Prostate gland (tissue), 2 donors: ENCODE measurements at places on chromosomes 1 and 21. TPM values are rescaled to one million over a fixed set of nuclear protein-coding genes. Genes with fewer than 3 reads are reported as not detected.

- no peak for DNase-seq
These were observed 63.7 kb downstream of the SLX9 start for GRCh38 chr21:45003331-45004058.

DNA sequence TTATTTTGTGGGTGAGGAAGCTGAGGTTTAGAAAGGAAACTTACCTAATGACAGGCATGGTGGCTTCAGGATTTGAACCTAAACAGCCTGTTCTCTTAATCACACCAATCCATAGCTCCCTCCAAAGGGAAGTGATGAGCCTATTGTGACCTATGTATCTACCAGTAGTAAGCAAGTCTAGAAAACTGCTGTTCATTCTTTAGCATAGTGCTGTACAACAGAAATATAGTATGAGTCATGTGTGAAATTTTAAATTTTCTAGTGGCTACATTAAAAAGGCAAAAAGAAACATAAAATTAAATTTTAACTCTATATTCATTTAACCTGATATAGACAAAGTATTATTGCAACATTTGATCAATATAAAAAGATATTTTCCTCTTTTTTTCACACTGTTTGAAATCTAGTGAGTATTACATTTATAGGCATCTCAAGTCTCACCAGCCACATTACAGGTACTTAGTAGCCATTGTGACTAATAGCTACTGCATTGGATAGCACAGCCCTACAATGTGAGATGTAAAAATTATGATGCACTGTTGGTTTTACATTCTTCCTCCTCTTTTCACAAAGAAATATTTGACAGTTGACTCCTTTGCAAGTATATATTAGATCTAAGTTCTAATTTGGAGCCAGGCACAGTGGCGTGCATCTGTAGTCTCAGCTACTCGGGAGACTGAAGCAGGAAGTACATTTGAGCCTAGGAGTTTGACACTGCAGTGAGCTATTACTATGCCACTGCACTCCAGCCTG is 16.6 kb downstream of the IPO9 start:
- DNase-seq = no peak

Gene CNIH3
- 7.2 TPM for total RNA-seq

DNA sequence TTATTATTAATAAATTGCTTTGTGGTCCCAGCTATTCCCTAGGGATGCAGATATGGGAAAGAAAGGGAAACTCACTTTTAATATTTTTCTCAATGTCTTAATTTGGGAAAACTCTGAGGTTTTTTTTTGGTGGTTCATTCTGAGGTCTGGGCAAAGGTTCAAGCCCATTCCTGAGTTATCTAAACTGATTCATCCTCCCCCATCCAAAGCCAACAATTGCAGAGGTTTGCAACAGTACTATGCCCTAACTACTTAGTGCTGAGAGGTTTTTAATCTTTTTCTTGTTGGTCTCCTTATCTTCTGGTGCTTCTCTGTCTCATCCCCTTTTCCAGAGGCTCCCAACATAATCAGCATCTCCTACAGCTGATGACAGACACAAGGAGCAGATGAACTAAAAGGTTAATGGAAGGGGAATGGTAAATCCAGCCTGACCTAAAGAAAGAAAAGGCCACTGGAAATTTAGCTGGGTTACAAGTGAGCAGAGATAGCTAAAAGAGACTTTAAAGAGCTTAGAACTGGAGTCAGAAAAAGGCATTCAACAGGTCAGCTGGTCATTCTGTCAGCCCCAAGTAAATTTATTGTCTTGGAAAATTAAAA is 390.4 kb downstream of the TGFB2 start:
- DNase-seq = no peak

Gene OPN3
- total RNA-seq = 12.3 TPM

Gene COL6A2
- 198 TPM for total RNA-seq

DNA sequence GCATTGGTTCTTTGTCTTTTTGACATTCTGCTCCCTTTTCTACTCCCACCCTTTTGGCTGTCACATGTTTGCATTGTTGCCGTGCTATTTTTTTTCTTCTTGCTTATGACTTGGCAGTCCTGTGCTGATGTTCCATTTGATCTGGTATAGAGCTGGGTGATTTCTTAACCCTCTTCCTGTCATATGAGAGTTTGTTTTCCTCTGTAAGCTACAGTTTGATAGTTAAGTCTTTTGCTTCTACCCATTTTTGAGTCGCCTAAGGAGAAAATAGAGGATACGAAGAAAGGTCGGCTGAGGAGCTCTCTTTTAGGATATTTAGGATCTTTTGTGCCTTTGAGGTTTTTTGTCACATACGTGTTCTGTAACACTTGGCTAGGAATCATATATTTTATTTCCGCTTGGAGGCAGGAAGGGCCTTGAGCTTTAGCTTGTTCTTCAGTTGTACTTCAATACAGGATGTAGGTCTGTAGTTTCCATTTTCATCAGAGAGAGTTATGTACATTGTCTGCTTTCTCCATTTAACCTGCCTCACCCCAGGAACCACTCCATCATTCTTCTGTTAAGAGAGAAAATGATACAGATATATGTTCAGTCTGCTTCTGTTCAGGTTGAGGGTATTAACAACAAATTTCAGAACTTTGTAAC is 150.7 kb downstream of the BACH1 start:
- DNase-seq = no peak

- DNase-seq = no peak
These were observed 172.6 kb downstream of the CHRM3 start for GRCh38 chr1:239558991-239559390.

- DNase-seq = no peak
These were observed 44.6 kb downstream of the MRPL39 start for GRCh38 chr21:25562660-25563059.

- DNase-seq = no peak
These were observed 285.6 kb upstream of the B3GALT2 start for GRCh38 chr1:193471981-193472380.

DNA sequence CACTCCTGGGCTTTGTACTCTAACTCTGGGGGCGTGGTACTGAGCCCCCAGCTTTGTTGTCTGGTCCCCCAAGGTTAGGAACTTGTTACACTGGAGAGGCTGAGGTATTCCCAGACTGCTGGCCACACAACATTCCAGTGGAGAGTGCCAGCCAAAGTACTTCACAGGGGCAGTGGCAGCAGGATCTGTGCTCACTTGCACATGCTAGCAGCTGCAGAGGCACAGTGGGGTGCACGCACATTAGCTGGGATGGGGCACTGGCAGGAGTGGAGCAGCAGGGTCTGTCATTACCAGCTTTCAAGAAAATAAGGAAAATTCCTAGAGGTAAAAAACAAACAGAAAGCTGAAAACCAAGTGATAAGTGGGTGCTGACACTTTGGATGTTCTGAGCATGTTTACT is 31.0 kb downstream of the ZNF691 start:
- DNase-seq = no peak

DNA sequence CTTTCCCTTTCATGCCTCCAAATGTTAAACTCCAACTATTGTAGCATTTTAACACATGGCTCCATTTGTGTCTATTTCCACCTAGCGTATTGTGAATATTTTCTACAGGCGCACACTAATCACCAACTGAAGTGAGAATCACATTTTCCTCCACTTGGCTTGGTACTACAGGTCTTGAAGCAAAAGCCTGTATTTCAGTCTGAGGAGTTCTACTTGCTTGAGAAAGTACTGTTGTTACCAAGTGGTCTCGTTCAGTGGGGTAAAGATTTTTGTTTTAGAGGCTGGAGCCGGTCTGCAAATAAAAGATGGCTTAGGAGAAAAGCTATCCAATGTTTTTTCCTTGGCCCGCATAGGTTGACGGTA is 550 bp upstream of the PTBP2 start:
- no peak for DNase-seq

DNA sequence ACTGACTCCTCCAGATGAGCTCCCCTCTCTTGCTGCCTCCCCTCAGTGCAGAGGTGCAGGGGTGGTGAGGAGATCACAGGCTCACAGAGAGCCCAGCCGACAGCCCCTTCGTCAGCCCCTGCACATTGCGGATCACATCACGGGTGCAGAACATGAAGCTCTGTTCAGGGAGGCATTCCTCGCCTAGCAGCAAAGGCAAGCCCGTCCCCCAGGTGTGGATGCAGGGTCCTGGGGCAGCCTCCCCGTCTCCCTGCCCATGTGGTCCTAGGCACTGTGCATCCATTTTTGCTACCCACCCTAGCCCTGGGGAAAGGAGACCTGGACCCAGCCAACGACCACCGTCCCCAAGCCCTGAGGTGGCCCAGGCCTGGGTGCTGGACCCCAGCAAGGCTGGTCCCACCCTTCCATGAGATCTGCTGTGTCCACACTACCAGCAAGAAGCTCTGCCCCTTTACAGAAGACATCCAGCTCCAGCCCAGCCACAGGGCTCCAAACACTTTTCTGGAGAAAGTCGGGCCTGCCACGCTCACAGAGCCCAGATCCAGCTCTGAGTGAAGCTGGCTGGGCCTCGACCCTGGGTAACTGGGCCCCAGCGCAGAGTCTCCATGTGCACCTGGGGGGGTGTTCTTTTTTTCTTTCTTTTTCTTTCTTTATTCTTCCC is 248.7 kb downstream of the NPHP4 start:
- DNase-seq = no peak

DNA sequence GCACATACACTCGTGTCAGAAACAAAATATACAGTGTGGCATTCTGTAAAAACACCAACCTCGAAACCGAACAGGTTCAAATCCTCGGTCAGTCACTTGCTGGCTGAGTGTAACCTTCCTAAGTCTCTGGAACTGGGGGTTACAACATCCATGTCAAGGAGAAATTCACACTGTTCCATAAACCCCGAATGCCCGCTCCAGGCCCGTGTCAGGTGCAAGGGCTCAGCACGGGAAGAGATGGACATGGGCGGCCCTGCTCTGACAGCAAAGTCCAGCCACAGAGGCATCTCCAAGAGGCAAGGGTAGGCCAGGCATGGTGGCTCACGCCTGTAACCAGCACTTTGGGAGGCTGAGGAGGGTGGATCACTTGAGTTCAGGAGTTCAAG is 79.5 kb downstream of the SLC66A1 start:
- no peak for DNase-seq

DNA sequence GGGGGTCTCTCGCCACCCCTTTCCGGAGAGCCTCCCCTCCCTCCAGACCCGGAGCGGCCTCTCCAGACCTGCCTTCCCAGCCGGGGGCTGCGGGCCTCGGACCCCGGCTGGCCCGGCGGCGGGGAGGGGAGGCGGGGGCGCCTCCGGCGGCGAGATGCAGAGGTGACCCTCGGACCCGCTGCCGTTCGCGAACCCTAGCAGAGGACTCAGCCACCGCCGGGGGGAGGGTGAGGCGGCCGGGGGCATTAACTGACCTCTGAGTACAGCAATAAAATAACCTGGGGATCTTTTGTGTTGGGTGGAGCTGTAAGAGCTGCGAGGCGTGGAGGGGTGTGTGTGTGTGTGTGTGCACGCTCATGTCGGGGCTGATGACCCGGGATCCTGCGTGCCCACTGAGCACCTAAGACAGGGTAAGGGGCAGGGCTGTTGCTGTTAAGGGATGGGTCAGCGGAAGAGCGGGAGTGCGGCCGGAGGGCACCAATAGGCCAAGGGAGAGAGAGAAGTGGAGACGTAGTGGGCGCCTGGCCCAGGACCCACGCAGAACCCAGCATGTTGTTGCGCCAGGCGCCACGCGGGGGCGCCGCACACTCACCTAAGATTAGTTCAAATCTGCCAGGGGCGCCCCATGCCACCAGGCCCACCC is 6.3 kb downstream of the HAPLN2 start:
- no peak for DNase-seq

Gene CSMD2
- 5.5 TPM for total RNA-seq

DNA sequence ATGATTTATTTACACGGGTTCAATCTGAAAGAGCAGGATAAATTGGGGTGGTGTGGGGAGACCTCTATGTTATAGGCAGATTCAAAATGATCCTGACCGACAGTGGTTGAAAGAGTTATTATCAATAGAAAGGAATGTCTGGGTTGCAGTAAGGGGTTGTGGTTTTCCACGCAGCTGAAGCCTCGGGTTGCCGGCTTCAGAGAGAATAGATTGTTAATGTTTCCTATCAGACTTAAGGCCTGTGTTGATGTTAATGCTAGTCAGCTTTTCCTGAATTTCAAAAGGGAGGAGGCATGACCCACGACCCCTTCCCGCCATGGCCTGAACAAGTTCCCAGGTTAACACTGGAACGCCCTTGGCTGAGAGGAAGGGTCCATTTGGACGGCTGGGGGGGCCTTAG is 2.2 kb upstream of the UBE2J2 start:
- no peak for DNase-seq

Gene OR2T33
- not detected for total RNA-seq

Gene WNT9A
- total RNA-seq = 1.4 TPM

DNA sequence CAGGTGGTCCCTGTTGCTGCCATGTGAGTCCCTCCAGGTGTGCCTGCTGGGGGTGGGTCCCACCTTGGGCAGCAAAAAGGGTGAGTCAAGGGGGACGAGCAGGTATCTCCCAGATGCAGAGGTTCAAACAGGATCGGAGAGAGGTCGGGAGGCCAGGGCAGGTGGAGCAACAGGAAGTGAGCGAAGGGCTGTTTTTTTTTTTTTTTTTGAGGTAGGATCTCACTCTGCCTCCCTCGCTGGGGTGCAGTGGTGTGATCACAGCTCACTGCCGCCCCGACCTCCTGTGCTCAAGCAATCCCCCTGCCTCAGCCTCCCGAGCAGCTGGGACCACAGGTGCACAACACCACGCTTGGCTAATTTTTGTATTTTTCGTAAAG is 39.4 kb downstream of the SLC2A7 start:
- DNase-seq = no peak

DNA sequence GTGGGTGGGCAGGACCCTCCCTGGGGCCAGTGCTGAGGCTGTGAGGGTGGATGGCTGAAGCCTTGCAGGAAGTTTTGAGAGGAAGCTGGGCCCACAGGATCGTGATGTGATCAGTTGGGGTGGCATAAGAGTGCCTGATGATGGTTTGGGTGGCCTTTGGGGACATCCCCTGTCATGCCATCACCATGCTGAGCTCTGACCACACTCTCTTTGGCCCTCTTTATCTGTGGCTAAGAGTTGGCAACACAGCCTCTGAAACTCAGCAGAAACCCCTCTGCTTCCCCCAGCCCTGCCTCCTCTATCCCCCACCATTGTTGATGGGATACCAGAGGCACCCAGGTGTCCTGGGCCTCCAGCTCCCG is 19.8 kb downstream of the MIIP start:
- DNase-seq = no peak

- DNase-seq = no peak
These were observed 54.5 kb upstream of the IGSF5 start for GRCh38 chr21:39690454-39690853.

Gene CAPN9
- 0.59 TPM for total RNA-seq

DNA sequence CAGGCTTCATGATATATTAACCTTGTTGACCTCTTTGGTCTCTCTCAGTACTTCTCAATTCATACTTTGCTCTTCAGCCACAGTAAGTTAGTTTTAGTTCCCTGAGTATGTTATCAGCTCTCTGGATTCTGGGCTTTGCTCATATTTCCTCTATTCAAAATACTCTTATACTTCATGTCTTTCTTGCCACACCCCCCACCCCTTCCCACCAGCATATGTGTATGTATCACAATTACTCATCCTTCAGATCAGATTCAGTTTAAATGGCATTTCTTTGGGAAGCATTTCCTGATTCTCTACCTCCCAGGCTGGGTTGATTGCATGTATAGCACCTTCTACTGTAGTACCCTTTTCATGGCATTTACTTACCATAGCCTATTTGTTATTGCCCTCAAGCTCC is 28.3 kb downstream of the SLC30A7 start:
- DNase-seq = no peak
